ENCODE measurements at places on chromosomes 3 and 15.

GRCh38 chr15:23385886-23386430, 31.4 kb downstream of the GOLGA8S start:
- no peak for DNase-seq

GRCh38 chr3:9066775-9067174, 103.5 kb upstream of the RAD18 start:
- DNase-seq: no peak

DNA sequence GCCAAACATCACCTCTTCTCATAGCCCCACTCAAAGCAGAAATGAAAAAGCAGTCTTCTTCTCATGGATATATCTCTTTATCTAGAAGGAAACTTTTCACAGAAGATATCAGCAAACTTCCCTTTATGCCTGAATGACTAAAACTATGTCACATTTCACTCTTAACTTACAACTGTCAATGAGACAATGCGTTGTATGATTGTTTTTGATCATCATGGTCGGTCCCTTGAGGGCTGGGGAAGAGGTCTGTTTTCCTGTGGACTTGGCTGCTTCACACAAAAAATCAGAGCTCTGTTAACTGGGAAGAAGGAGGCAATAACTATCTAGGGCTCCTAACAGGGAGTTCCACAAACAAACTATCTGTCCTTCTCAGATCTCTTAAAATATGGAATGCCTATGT, 5.1 kb downstream of the NLGN1 start:
- DNase-seq: no peak

- no peak for DNase-seq
Measured at GRCh38 chr3:149975919-149976318, 5.2 kb upstream of the PFN2 start.

- no peak for DNase-seq
Measured at GRCh38 chr3:65751123-65751700, 287.5 kb downstream of the MAGI1 start.

DNA sequence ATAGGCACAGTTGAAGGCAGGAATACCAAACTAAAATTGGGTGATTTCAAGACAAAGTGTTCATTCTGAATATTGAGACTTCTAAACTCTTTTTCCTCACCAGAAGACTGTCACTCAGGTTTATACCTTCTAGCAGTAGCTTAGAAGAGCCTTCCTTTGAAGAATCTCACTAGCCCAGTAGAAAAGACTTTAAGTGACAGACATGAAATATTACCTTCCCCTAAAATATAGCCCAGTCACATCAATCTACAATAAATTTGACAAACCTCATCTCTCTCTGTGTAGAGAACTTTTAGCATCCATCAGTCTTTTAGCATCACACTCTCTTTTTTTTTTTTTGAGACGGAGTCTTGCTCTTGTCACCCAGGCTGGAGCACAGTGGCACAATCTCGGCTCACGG, 97.5 kb downstream of the HERC1 start:
- no peak for DNase-seq
